ENCODE measurements at places on chromosomes 5 and 9.

GRCh38 chr5:149727336-149728035 is 2.6 kb upstream of the PPARGC1B start:
- no peak for DNase-seq

- DNase-seq, result no peak
Measured at GRCh38 chr5:56269216-56269927, 36.2 kb upstream of the ANKRD55 start.

DNA sequence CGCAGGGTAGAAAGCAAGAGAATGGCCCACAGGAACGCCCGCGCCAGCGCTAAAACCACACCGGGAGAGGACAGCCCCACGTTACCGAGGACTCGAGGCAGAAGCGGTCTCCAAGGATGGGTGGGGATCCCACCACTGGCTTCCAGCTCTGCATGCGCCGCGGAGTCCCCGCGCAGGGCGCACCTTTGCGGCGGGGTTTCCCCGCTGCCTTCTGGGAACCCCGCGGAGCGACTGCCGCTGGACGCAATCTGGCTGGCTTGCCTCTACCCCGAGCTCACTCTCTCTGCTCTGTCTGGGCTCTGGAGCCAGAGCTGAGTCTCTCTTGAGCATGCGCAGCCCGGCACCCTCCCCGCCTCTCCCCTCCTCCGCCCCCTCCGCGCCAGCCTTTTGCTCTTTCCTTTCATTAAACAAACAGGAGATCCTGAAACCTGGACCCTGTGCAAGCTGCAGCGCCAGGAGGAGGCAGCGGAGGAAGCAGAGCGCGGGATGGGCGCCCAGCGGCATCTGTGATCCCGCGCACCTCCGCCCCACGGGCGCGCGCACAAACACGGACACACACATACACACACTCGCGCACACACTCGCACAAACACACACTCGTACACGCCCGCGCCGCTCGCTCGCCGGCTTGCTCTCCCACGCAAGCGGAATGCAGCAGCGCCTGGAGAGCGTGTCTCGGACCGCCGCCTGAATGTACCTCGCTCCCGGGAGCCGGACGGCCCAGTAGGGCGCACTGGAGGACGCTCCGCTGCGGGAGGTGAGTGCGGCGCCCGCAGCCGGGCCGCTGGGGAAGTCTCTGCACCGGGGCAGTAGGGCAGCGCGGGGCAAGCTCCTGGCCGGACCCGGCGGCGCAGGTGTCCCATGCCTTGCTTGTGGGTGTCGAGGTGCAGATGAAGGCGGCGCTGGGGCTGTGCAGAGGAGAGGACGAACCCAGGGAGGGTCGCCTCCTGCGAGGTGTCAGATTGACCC is at the start of gene PLPPR1:
PLPPR1 (plus strand) TSS at position 382 of the 969 bp plus-strand sequence.
- no peak for DNase-seq

DNA sequence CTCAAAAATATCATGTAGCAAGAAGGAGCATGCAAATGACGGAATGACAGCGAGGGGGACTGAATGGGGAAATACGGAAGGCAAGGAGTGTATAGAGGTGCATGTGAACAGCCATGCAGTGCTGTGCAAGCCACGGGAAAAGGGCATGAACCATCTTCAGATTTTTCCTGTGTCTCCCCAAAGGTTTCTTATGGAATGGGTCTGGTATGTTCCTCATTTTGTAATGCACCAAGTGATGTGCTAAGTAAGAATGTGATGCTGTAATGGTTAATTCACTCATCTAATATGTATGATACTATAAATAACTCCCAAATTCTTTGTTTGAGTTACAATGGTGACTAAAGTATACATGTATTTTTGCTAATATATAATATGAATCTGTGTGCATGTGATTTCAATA is 99.0 kb upstream of the DAB2 start:
- DNase-seq, result no peak

- DNase-seq, result no peak
Measured at GRCh38 chr9:75455444-75455921, 367.2 kb downstream of the OSTF1 start.

DNA sequence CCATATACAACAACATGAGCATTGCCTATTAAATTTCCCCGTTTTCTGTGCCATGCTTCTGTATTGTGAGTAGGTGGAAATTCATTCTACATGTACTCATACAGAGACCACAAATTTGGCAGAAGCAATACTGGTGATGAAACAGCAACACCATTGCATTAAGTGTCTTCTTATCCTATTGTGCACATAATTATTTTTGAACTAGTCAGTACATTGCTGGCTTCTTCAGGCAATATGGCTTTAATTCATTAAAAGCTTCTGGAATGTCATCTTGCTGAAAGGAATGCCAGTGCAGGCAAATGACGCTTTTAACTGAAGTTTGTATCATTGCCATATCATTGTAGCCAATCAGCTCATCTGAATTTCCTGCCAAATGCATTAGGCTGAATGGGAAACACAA is 82.6 kb downstream of the KIAA1958 start:
- no peak for DNase-seq

DNA sequence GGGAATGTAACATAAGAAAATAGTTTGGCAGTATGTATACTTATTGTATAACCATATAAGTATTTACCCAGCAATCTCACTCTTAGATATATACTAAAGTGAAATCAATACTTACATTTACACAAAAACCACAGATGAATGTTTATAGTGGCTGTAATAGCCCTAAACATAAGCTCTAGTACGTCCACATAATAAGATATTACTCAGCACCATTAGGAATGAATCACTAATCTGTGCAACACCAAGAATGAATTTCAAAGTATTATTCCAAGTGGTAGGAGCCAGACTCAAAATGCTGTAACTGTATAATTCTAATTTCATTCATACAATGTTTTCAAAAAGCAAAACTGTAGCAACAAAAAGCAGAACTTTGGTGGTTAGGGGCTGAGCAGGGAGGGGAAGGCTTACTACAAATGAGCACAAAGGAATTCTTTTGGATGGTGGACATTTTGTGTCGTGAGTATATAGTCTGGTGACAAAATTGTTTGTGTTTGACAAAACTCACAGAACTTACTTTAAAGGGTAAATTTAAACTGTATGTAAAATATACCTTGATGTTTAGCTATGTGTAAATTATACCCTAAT is 11.9 kb upstream of the C5orf46 start:
- DNase-seq, result no peak

- DNase-seq, result no peak
Measured at GRCh38 chr5:94815313-94816039, 197.0 kb downstream of the SLF1 start.

- no peak for DNase-seq
Measured at GRCh38 chr5:31317665-31318064, 124.2 kb downstream of the CDH6 start.
